Activated CD4-positive, alpha-beta memory T cell treated with anti-CD3 and anti-CD28 coated beads, Interleukin-2, amount 10 ng/mL, durations not matched to agents 7 days and 5 days (primary cell): ENCODE measurements at places on chromosomes 3 and 15. TPM values are rescaled to one million over a fixed set of nuclear protein-coding genes. Genes with fewer than 3 reads are reported as not detected.
A peak's percentile ranks its signal among the peaks of the same experiment; 100 is the strongest.

DNA sequence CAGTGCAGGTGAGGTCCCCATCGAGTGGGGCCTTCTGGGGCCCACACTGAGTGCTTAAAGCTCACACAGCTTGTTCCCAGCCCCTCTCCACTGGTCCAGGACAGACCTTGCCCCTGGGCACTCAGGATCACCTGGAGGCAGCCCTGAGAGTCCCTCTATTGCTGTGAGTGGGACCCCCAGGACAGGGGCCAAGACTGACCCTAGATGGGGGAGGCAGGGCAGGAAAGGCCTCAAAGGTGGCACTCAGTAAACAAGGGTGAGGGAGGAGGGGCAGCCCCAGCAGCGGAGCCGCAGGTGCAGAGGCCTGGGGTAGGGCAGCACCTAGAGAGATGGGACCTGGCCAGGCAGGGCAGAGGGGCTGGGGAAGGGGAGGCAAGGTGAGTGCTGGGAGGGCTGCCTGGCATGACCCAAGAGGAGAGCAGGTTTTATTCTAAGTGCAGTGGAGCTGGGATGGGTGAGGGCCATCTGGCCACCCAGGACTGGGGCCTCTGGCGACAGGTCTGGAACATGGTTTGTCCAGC, 27.9 kb downstream of the CFAP100 start:
- no peaks in the 10 kb centered on the region for H3K4me1 ChIP-seq
- H3K27me3 ChIP-seq, result no peaks in the 10 kb centered on the region
- H3K27ac ChIP-seq, result no peak overlapping the region
- H3K36me3 ChIP-seq, result no peaks in the 10 kb centered on the region

LINGO1 gene
- not detected for total RNA-seq

GRCh38 chr3:169148448-169149348, 514.8 kb downstream of the MECOM start:
- no peak overlapping the region for H3K27ac ChIP-seq
- DNase-seq, result no peak
- no peaks in the 10 kb centered on the region for H3K36me3 ChIP-seq

DNA sequence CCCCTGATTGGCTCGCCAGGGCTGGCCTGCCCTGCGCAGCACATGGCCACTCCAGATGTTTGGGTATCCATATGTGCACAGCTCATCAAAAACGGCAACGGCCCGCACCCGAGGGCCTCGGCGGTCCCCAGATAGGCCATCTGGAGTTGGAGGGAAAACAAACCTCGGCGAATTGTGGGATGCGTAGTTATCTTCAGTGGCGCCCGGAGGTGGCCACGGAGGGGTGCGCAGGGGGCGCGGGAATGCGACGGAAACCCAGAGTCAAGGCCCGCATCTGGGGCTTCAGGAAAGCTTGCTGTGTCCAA, 156.5 kb downstream of the TLE3 start:
- no peak overlapping the region for H3K4me3 ChIP-seq
- no peaks in the 10 kb centered on the region for H3K4me1 ChIP-seq
- H3K36me3 ChIP-seq, result no peaks in the 10 kb centered on the region
- H3K27me3 ChIP-seq, result peaks cover 19% of the 10 kb centered on the region
- DNase-seq, result no peak

- H3K27me3 ChIP-seq, result peaks cover 3% of the 10 kb centered on the region
- H3K27ac ChIP-seq, result no peak overlapping the region
- H3K4me3 ChIP-seq, result no peak overlapping the region
- DNase-seq, result no peak
- no peaks in the 10 kb centered on the region for H3K4me1 ChIP-seq
- no peaks in the 10 kb centered on the region for H3K36me3 ChIP-seq
These were observed 200.1 kb upstream of the KBTBD8 start for GRCh38 chr3:66797889-66798560.

DHFR2 gene
- total RNA-seq, result 9.4 TPM

DNA sequence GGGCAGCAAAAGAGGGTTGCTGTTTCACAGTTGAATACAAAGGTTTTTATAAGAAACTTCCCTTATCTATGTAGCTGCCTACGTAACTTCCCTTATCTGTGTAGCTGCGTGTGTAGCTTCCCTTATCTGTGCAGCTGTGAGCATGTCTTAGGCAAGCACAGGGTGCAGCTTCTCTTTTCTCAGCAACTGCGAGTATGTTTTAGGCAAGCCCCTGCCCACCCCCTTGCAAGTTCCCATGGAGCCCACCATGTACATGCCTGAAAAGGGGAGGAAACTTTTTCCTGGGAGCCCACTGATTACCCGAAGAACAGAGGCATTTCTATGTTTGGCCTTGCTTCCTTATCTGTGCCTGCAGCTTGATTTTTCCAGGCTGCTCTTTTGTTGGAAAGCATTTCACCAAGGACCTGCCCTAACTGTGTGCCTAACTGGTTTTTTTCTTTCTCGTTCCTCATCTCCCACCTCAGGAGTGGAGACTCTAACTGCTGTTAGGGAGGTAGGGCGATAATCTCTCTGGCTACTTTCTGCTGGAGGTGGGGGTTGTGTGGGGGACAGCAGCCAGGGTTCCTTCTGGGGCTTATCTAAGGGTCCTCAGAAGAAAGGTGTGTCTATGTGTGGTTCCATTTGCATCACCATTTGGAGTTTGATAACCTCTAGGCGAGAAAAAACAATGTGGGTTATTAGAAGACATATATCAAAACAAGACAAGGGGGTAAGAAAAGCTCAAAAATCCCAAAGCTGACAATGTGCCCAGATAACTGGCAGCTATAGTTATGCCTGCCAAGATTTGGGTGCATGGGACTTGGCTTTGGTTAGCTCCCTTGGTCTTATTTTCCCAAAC, 26.0 kb downstream of the SORD start:
- no peak for DNase-seq
- no peaks in the 10 kb centered on the region for H3K27me3 ChIP-seq
- no peak overlapping the region for H3K27ac ChIP-seq
- H3K36me3 ChIP-seq, result peaks cover 22% of the 10 kb centered on the region

GRCh38 chr3:159902546-159903314, 85.9 kb upstream of the IL12A start:
- H3K4me1 ChIP-seq, result no peaks in the 10 kb centered on the region
- H3K27me3 ChIP-seq, result peaks cover 40% of the 10 kb centered on the region
- H3K27ac ChIP-seq, result no peak overlapping the region
- no peak for DNase-seq
- H3K4me3 ChIP-seq, result no peak overlapping the region
- H3K36me3 ChIP-seq, result no peaks in the 10 kb centered on the region

DNA sequence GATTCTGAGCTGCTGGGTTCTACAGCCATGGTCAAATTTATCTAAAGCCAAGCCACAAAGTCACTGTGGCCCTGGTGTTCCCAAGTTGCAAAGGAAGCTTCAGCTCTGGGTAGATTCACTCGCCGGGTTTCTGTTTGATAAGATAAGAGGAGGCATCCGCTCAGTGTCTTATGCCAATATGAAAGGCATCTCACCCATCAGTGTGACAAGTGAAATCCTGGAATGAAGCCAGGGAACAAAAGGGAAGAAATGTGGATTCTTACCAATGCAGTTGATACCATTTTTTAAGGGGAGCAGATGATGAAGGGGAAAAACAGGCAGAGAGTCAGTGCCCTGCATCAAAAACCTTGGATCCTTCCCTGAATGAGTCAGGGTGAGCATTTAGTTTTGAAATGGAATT, 2.8 kb upstream of the CPNE4 start:
- no peak overlapping the region for H3K4me3 ChIP-seq
- DNase-seq, result no peak
- no peak overlapping the region for H3K27ac ChIP-seq
- H3K27me3 ChIP-seq, result peaks cover 35% of the 10 kb centered on the region

DNA sequence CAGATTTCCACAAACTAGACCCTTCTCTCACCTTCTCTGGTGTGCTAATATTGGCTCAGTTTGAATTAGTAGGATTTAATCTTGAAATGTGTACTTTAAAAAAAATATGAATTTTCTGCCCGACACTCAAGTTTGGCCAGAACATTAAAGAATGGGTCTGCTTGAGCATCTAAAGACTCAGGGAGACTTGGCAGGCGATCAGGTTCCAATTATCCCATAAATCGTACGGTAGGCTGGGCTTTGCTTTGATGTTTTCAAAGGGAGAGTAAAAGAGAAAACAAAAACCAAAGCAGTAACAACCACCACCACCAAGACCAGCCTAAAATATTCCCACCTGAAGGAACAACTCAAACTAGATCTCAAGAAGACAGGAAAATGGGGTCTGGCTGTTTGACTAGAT, 230.8 kb downstream of the EBLN2 start:
- H3K4me1 ChIP-seq, result no peaks in the 10 kb centered on the region
- no peaks in the 10 kb centered on the region for H3K27me3 ChIP-seq
- H3K27ac ChIP-seq, result no peak overlapping the region

GRCh38 chr3:12734960-12735359, 24.1 kb downstream of the TMEM40 start:
- no peak overlapping the region for H3K27ac ChIP-seq
- no peaks in the 10 kb centered on the region for H3K27me3 ChIP-seq
- no peaks in the 10 kb centered on the region for H3K36me3 ChIP-seq
- no peaks in the 10 kb centered on the region for H3K4me1 ChIP-seq
- H3K4me3 ChIP-seq, result no peak overlapping the region

DNA sequence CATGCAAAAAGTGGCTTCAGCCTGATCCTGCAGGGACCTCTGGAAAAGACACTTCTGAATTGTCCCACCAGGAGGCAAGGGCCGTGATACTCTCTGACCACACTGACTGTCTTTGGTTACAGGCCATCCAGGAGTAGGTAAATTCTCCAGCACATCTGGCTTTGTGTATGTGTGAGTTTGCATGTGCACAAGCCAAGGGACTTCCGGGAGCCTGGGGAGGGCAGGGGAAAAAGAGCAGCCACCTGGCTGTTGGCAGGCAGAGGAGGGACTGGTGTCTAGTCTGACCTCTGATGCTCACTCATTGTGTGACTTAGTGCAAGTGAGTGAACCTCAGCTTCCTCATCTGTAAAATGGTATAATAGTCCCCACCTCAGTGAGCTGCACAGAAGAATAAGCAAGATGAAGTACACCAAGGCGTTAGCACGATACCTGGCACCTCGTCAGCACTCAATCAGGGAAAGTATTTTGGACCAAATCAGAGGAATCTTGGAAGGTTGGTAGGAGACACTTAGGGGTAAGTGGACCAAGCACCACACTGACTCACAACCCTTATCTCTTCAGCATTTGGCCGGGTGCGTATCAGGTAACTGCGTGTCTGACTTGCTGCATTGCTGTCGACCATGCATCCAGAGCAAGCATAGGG, 19.1 kb downstream of the KLHL6 start:
- H3K4me1 ChIP-seq, result peaks cover 44% of the 10 kb centered on the region
- no peaks in the 10 kb centered on the region for H3K27me3 ChIP-seq
- H3K27ac ChIP-seq, result no peak overlapping the region

PCBP4 gene
- 34.2 TPM for total RNA-seq

DNA sequence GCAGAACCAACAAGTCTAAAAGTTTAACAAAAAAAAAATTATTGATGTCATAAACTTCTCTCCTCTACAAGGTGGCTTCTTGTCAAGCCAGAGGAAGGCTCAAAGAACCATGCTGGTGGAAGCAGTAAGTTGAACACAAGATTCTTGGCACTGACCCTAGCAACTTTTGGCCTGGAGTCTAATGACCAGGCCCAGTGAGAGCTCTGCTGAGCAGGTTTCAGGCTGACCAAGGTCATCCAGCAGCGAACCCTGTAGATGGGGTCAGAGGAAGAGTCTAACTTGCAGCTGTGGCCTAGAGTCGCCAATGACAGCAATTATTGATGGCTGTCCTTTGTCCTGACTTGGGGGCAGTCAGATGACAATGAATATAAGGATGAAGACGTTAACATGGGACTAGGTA, 43.1 kb upstream of the PDZRN3 start:
- DNase-seq, result no peak
- no peaks in the 10 kb centered on the region for H3K27me3 ChIP-seq
- H3K36me3 ChIP-seq, result no peaks in the 10 kb centered on the region
- no peak overlapping the region for H3K4me3 ChIP-seq
- H3K27ac ChIP-seq, result no peak overlapping the region

DNA sequence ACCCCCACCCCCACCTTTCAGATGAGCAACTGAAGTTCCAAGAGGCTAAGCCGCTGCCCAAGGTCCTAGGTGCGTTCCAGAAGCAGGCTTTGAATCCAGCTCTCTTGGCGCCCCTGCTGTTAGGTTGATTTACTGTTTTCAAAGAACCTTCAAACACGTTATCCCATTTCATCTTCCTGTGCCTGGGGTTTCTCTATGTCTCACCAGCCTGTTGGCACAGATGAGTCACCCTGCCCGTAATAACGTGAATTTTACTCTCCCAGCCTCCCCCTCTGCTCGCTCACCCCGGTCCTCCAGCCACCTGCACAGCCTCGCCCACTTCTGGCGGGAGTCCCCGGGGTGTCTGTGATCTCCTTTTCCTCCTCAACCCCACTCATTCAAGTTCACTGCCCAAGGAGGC, 13.0 kb upstream of the TSEN2 start:
- H3K27me3 ChIP-seq, result no peaks in the 10 kb centered on the region
- peak; percentile 64 for DNase-seq
- H3K36me3 ChIP-seq, result no peaks in the 10 kb centered on the region
- peaks cover 45% of the 10 kb centered on the region for H3K4me1 ChIP-seq
- peak overlapping the region; percentile 69 for H3K27ac ChIP-seq
- peak overlapping the region; percentile 8 for H3K4me3 ChIP-seq

DNA sequence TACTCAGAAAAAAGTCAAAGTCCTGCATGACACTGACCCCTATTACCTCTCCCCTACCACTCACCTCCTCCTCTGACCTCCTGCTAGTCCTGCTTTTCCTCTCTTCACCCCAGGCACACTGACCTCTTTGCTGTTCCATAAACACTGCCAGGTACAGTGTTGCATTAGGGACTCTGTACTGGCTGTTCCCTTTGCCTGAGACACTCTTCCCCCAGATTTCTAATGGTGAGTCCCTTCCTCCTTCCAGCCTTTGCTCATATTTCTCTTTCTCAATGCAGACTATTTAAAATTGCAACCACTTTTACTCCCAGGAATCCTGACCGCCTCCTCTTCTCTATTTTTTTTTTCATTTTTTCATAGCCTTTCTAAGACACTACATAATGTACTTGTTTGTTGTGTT, 36.3 kb upstream of the UBE2E2 start:
- no peak overlapping the region for H3K4me3 ChIP-seq
- no peaks in the 10 kb centered on the region for H3K36me3 ChIP-seq
- no peak overlapping the region for H3K27ac ChIP-seq
- no peaks in the 10 kb centered on the region for H3K27me3 ChIP-seq
- no peaks in the 10 kb centered on the region for H3K4me1 ChIP-seq
- no peak for DNase-seq

GHRL gene
- 0.95 TPM for total RNA-seq

MAP6D1 gene
- total RNA-seq, result 0.55 TPM

MAN2C1 gene
- 196 TPM for total RNA-seq

DNA sequence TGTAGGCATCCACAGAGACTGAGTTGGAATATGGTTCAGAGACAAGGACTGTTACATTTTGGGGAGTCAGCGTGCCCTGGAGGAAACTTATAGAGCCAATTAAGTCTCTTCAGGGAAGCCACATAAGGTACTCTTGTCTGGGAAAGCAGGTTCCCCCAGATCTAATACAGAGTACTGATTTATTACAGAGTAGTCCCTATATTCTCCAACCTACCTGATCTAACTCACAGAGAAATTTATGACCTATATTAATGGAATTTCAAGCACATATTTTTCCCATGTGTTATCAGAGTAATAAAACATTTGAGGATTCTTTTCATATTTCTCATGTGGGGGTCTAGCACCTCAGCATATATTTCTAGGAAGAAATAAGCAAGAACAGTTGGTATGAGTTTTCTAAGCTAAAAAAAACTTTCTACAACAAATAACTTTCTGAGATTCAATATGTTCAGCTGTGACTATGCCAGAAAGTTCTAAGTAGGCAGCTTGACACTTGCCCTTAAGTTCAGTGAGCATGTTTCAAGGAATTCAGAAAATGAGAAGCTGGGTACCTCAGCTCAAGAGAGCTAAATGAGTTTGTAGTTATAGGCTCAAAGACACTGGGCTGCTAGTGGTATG, 75.3 kb upstream of the COL8A1 start:
- H3K4me1 ChIP-seq, result no peaks in the 10 kb centered on the region
- H3K36me3 ChIP-seq, result no peaks in the 10 kb centered on the region
- no peaks in the 10 kb centered on the region for H3K27me3 ChIP-seq
